ENCODE measurements at places on chromosomes 2 and 18.

DNA sequence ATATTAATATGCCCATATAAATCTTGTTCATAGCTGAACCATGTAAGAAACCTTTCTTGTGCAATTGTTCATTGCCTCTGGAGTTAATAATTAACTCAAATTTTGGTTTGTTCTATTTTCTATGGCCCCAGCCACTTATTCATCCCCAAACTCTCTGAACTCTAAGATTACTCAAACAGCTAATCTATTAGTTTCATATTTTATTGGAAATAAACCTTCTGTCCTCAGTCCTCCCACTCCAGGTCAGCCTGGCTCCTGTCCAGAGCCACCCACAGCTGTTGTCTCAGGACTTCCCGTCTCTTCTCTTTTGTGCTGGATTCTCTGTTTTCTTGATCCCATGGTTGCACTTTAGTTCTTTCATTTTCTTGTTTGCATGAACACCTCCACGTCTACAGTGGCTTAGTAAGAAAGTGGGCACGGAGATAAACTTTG lies 4.4 kb upstream of the RNF103 start:
- DNase-seq: no peak

GRCh38 chr2:27323596-27324285 lies 844 bp upstream of the MPV17 start:
- no peak for DNase-seq

GRCh38 chr18:35386600-35387100 lies 9.5 kb upstream of the ZNF396 start:
- DNase-seq: peak; percentile 25

- no peak for DNase-seq
Measured at GRCh38 chr2:186605041-186605440, 15.2 kb downstream of the ITGAV start.

DNA sequence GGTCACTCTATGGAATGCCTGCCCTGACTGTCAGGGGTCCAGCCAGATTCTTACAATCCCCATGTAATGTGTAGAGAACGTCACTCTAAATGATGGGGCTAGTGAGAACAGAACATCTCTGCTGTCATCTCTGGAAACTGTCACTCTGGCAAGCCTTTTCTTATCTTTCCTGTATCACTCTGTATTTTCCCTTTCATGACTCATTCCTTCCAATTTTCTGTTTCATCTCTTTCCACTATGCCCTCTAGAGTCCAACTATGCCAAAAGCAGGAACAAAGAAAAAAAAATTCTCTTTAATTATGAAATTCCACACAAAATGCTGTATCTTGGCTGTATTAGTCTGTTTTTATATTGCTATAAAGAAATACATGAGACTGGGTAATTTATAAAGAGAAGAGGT lies 608.8 kb downstream of the ADCYAP1 start:
- no peak for DNase-seq

DNA sequence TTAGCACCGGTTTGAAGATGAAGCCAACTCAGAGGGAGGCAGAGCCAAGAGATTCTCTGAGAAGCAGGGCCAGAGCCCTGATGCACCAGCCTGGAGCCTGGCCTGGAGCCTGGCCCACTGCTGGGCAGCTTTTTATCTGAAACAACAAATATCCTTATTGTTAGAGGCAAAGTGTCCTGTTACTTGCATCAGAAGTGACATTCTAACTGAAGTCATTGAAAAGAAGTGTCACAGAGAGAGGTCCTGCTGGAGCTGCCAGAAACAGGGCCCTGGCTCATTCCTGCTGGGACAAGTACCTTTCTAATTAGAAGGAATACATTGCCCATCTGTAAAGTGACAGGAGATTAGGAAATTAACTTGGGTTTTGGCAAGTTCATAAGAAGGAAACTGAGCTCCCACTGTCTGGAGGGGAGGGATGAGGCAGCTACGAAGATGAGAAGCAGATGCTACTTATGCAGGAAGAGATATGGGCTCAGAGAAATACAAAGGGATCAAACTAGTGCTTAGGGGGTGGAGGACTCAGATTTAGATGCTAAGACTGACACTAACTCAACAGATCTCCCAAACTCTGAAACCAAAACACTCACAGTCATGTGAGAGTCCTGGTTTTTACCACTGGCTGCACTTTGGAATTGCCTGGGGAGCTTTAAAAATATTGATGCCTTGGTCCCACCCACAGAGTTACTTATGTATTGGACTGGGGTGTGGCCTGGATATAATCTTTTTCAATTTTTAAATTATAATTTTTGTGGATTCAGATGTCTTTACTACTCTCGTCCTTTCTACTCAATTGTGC lies 11.0 kb upstream of the HK2 start:
- no peak for DNase-seq

GRCh38 chr2:48176876-48177275 lies 270.6 kb upstream of the FBXO11 start:
- DNase-seq: no peak

GRCh38 chr2:44079686-44080085 lies 83.9 kb upstream of the LRPPRC start:
- DNase-seq: no peak

- no peak for DNase-seq
Measured at GRCh38 chr2:66432801-66433694, 1.9 kb upstream of the MEIS1 start.

GRCh38 chr2:190882411-190882766 lies 1.8 kb downstream of the GLS start:
- DNase-seq: no peak

DNA sequence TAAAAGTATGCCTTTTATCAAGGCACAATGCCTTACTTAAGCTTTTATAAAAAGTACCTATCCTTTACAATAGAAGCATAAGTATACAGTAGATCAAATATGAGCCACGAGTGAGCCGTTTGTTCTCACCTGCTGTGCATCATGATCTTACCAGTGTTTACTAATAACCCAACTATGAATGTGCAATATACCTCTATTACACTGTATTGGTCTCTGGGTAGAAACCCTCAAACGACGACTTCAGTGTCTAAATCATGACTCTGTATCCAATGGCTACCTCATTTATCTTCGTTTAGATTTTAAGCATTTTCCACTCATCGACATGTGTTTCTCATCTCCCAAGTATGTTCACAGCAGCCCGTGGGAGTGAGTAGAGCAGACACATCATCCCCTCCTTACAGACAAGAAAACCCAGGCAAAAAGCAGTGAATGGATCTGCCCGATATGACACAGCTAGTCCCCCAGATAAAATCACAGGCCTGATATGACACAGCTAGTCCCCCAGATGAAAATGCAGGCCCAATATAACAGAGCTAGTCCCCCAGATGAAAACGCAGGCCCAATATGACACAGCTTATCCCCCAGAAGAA lies 279.8 kb downstream of the TNS1 start:
- no peak for DNase-seq

- DNase-seq: no peak
Measured at GRCh38 chr18:58590839-58591238, 38.1 kb downstream of the ALPK2 start.

- no peak for DNase-seq
Measured at GRCh38 chr2:238928520-238929241, 80.8 kb downstream of the TWIST2 start.

DNA sequence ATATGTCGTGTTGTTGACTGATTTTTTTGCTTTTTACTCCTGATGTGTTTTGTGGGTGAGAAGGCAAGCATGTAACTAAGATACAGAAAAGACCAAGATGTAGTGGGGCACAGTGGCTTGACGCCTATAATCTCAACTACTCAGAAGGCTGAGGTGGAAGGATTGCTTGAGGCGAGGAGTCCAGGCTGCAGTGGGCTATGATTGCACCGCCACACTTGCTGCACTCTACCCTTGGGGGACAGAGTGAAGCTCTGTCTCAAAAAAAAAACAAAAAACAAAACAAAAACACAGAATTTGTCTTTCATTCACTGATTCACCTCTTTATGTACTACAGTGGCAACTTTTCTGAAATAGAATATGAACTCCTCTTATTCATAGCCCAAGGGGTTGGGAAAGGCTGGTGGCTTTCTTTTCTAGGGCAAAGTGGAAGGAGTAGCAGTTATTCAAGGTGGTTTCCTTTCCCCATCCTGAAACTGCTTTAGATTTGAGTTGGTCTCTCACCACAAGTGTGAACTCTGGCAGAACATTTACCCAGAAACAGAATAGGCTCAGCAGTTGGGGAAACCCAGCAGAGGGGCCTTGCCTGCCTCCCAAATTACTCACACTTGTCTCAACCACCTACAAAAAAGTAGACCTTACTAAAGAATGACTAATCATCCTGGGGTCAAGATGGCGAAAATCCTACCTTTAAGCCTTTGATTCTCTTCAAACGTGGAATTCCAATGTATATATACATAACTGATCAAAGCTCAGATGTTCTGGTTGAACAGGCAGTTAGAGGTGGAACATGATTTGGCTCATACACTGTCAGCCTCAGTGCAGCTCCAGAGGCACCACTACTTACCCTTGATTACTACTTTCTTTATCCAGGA lies 6.5 kb downstream of the TANK start:
- peak; percentile 19 for DNase-seq

GRCh38 chr2:121561617-121562268 lies 31.1 kb downstream of the RNU4ATAC start:
- DNase-seq: no peak

DNA sequence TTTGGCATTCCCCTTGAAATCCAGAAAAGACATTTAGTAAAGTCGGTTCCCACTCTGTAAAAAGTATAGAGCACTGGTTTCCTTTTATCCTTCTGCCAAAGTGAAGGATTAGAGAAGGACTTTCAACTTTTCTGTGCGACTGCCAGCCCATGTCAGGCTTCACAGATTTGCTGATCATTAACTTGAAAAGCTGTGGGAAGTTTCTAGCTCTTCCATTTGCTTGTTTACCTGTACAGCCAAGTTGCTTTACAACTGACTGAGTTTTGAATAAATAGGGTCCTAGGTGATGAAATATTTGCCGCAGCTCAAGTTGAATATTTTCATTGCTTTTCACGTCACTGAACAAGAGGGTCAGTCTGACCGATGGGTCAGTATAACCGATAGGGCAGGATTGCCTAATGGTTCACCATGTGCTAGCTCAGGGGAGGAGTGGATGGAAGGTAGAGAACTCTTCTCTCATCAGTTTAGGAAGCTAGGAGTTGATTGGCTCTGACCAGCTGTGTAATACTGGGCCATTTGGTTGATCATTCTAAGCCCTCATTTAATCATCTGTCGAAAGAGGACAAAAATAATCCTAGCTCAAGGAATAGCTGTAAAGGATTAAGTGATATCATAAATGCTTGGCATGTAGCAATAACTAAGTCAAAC lies 30.4 kb downstream of the UPP2 start:
- DNase-seq: no peak

GRCh38 chr18:2075499-2075898 lies 495.8 kb downstream of the METTL4 start:
- DNase-seq: no peak

DNA sequence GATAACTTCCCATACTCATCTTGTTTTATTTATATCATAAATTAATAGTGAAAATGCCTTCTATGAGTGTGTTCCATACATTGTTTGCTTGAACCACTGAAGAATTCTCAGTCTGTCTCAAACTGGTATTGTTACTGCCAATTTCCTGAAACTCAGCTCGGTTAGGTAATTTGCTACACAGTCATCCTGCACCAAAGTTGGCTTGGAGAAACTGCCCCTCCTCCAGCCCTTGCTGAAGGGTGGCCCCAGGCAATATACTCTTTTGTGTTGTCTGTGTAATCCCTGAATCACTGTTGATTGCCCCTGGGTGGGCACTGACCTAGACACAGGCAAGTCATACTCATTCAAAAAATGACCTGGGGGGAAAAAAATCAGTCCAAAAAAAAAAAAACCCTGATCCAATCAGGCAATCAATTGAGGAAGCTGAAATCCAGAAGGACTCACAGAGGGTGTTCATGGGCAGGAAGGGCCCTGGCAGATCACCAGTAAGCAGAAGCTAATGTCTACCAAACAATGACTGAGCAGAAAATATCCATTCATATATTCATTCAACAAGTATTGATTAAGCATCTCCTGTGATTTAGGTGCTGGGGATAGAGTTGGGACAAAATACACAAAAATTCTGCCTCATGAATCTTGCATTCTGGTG lies 3.8 kb upstream of the SESTD1 start:
- DNase-seq: no peak

GRCh38 chr2:19125901-19126680 lies 232.3 kb downstream of the OSR1 start:
- no peak for DNase-seq

DNA sequence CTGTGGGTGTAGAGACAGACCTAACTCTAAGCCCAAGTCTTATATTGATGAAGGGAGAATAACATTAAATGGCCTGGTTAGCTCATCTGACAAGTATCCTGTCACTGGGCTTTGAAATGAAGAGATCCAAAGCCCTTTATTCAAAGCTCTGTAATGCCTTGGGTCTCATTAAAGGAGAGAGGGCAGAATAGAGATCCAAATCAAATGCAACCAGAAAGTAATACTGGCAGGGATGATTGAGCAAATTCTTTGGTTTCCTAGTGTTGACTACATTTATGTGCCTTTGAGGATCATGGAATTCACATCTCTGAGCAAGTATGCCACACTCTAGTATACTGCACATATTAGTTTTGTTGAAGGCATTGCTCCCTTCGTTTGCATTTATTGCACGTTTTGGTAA lies 147.9 kb upstream of the CAVIN2 start:
- no peak for DNase-seq

DNA sequence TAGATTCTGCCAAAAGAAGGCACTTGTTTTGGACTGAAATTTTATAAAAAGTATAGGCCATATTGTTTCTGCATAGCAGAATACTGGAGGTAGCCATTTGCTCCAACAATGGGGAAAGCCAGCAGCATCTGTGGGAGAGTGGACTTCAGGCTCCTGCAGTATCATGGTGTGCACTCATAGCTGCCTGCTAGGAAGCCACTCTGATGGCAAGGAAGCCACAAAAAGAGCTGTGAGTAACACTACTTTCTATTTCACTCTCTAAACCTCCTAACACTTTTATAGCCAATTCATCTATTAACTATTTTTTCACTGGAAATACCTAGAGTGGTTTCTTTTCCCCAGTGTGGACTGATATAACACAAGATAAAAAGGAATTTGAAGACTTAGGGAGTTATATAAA lies 144.4 kb upstream of the KCNJ3 start:
- no peak for DNase-seq

DNA sequence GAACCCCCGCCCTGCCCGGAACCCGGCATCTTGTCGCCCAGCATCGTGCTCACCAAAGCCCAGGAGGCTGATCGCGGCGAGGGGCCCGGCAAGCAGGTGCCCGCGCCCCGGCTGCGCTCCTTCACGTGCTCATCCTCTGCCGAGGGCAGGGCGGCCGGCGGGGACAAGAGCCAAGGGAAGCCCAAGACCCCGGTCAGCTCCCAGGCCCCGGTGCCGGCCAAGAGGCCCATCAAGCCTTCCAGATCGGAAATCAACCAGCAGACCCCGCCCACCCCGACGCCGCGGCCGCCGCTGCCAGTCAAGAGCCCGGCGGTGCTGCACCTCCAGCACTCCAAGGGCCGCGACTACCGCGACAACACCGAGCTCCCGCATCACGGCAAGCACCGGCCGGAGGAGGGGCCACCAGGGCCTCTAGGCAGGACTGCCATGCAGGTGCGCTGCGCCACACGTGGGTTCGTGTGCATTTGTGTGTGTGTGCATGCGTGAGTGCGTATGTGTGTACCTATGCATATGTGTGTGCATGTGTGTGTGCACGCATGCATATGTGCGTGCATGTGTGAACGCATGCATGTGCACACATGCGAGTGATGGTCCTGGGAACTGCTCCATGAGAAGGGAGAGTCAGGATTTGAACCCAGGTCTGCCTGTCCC lies 47.1 kb upstream of the ATG16L1 start:
- no peak for DNase-seq

Measured in stimulated activated CD4-positive, alpha-beta T cell treated with anti-CD3 and anti-CD28 coated beads, TNF-alpha, amount 100 ng/mL, for 1 hour (primary cell).